H7 (cell line): ENCODE measurements at places on chromosomes 3 and 15. TPM values are rescaled to one million over a fixed set of nuclear protein-coding genes. Genes with fewer than 3 reads are reported as not detected.

DNA sequence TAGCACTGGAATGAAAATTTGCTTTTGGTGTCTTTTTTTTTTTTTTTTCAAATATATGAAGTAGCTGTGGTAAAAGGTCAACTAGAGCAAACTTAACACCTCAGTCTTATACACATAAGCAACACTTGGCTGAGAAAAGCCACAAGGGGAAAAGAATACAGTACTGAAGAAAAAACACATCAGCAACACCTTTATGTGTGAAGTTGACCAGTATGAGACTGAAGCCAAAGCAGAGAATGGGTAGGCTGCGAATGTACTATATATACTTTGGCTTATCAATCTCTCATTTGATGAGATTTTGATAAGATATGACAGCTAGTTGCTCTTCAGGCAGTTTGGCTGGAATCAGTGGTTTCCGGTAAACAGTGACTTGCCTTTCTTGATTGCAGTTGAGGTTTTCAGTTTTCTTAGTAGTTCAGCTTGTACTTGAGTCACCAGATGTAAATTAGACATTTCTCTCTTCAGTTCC, 22.0 kb upstream of the ZCWPW2 start:
- no peak for DNase-seq

DNA sequence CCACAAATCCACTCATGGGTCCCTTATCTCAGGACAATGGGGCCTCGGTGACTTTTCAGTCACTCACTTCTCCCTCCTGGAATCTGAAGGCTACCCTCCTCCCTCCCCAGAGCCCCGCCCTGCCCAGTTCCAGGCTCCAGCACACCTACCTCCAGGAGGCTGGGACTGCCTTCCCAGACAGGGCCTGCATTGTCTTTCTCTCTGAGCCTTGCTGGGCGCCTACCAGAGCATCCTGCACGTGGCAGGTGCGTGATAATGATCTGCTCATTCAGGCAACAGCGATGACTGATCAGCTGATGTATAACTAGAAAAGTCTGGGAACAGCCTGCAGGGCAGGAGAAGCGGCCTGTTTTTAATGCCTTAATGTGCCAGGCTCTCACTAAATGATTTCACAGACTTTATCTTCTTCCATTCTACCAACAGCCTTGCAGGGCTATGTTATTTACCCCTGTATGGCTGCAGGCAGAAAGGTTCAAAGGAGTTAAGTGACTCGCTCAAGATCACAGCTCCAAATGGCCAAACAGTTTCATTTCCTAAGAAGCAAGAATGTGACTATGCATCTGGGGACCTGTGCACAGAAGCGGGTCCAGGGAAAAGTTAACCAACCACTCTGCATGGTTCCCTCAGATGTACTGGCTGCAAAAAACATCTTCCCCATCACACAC, 6.3 kb downstream of the ADAMTS17 start:
- DNase-seq = no peak

DNA sequence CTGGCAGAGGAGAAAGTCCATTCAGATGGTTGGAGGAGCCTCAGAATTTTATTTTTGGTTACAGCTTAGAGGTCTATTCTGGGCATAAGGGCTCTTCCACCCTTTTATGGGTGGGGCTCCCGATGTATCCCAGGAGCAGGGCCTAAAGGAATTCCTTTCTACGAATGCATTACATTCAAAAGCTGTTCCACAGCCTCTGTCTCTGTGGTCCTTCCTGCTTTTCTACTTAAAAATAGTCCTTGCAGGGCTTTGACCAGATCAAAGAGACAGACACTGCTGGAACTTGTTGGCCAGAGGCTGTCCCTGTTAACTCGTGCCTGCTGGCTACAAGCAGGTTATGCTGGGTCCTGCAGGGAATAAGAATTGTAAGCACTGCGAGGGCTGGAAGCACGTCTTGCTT, 14.4 kb upstream of the NOX5 start:
- no peak for DNase-seq

Gene DLEC1
- 0.33 and 1.3 TPM in 2 replicates for total RNA-seq

Gene KIF9
- total RNA-seq = 3.6 and 11.2 TPM in 2 replicates

Gene TICRR
- total RNA-seq = 19.2 and 24.1 TPM in 2 replicates

Gene MUC13
- total RNA-seq = 0.04 TPM in 1 of 2 replicates, not detected in the other
